ENCODE measurements at places on chromosomes 13 and 19.

GRCh38 chr19:39211731-39212374, 7.8 kb upstream of the SYCN start:
- no peak for DNase-seq

- DNase-seq = no peak
These were observed 8.6 kb upstream of the EHD2 start for GRCh38 chr19:47704656-47705055.

DNA sequence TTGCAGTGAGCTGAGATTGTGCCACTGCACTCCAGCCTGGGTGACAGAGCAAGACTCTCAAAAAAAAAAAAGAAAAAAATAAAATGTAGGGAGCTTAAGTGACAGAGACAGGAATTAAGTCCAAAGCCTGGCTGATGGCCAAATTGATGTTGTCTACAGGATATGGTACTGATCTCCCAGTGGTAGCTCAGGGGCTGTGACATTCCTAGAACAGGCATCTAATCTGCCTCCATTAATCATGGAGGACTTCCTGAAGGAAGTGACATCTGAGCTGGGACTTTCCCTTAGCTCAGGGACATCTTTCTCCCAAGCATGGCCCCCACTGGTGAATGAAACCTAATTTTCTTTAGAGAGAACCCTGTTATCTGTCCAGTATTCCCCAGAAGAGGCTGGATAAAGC, 11.4 kb upstream of the EDDM13 start:
- DNase-seq = no peak

DNA sequence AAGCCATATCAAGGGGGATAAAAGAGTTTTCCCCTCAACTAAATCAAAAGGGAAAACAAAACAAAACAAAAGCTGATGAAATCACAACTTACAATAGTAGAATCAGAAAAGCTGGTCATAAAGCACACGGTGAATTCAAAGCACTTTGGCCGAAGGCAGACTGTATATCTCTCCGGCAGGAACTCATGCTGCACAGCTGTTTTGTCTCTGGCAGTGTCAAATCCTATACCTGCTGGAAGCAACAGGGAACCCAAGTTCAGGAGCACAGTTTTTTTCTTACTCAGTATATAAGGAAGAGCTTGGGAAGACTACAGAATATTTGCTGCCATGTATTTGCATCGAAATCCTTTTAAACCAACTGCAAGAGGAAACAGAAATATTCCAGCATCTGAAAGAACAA, 213.7 kb downstream of the RFC3 start:
- no peak for DNase-seq

DNA sequence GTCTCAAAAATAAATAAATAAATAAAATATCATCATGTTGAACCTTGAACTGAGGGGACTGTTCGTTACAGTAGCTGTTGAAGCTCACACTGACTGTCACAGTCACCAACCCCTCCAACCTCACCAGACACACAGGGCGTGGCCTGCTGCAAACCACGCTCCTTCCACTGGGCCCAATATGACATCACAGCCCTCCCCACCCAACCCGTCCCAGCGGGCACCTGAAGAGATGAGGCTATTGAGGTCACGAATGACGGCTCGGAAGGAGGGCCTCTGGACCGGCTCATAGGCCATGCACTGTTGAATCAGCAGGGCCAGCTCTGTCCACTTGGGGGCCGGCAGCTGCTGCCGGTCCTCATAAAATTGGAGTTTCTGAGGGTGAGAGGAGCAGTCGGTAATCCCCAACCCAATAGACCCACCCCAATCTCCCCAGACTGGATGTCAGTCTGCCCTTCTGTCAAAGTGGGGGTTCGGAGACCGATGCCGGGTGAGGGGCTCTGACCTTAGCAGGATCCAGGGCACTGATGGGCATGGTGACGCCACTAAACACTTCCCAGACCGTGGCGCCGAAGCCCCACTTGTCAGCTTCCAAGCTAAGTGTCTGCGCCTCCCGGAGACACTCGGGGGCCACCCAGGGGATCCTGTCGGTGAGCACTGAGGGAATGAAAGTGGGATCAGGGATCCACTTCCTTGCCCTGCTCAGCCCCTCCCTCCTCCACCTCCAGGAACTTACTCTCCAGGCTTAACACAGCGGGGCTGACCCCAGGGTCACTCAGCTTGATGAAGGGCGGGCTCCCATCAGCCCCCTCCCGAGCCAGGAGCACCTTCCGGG, 13.2 kb downstream of the JAK3 start:
- DNase-seq = no peak

DNA sequence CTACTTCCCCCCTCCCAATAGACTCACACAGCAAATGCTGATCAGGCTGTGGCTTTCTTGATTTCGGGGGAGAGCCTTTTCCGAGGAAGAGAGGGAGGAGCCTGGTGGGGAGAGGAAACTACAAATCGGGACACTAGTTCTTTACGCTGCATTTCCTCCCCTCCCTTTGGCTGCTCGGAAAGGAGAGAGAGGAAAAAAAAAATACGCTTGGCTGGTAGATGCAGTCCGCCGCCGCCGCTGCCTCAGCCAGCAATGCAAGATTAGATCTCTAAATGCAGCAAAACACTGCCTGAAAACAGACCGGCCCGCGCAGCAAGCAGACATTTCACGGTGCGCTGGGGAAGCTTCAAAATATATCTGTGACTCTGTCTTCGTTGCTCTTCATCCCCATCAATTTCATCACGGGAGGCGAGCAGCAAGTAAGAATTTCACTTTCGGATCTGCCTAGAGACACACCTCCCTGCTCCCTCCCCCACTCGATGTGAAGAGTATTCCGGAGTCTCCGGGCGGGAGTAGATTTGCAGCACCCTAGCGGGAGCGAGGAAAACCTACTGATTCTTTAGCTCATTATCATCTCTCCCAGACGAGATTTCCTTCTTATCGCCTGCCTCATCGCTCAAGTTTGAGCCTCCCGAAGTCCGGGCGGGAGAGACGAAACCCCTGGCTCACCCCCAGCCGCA, at the start of gene PCDH17:
TSS of gene PCDH17 (plus strand) at position 149 of the 680 bp plus-strand sequence. CDS start 803 bp downstream, outside the sequence.
- DNase-seq = no peak
